Activated CD4-positive, alpha-beta T cell treated with anti-CD3 and anti-CD28 coated beads, Interleukin-2, amount 50 U/mL, for 16 hours (primary cell): ENCODE measurements at places on chromosomes 16 and 17.
A peak's percentile ranks its signal among the peaks of the same experiment; 100 is the strongest.

DNA sequence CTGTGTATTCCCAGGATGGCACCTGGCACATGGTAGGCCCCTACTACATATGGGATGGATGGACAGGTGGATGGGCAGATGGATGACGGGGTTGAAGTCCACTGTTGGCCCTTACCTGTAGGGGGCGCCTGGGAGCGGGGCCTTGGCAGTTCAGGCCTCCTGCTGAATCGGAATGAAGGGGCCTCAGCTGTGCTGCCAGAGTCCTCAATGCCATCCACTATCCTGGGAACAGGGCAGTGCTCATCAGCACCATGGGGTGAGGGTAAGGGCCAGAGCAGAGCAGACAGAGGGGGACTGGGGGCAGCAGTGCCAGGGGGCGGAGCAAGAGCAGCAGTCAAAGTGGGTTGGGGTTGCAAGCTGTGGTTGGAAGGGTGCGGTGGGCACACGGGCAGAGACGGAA is 8.3 kb upstream of the RAB5C start:
- peak; percentile 53 for DNase-seq

DNA sequence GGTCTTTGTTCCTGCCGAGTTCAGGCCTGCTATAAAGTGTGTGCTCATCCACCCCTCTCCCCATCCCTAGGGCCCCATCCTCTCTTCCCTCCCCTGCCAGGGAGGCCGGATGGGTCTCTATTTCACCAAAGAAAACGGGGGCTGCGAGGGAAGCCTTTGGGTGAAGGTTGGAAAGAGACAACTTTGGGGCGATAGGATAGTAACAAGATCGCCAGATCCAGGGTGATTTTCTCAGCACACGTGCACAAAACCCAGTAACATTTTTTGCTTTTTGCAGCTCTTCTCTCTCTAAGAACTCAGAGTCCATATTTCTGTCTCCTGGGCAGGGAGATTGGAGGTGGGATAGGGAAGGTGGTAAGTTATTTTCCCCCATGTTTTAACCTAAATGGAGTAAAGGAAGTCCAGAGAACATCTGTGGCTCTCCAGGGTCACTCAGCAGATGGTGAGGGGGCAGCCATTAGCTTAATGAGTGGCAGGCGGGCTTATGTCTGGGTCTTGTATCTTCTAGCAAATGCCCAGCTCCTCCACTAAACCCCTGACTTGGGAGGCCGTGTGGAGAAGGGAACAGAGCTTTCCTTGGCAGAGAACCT is 6.9 kb downstream of the CCR7 start:
- DNase-seq, result no peak

DNA sequence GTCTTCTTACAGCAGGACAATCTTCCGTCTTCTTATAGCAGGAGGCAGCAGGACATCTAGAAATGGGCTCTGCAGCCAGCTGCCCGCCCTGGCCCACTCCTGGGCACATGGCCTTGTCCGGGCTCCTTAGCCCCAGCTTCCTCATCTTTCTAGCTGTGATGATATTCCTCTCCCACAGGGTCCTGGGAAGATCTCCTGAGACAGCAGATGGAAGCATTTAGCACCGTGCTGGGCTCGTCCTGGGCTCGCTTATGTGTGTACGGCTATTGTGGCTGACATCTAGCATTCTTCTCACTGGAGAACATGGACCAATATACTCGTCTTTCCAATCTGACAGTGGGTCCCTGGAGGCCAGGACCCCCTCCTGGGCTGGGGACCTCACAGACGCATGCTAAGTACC is 48.5 kb downstream of the TIMM22 start:
- no peak for DNase-seq

- no peak for DNase-seq
Measured at GRCh38 chr16:57692636-57693035, 2.0 kb upstream of the DRC7 start.

DNA sequence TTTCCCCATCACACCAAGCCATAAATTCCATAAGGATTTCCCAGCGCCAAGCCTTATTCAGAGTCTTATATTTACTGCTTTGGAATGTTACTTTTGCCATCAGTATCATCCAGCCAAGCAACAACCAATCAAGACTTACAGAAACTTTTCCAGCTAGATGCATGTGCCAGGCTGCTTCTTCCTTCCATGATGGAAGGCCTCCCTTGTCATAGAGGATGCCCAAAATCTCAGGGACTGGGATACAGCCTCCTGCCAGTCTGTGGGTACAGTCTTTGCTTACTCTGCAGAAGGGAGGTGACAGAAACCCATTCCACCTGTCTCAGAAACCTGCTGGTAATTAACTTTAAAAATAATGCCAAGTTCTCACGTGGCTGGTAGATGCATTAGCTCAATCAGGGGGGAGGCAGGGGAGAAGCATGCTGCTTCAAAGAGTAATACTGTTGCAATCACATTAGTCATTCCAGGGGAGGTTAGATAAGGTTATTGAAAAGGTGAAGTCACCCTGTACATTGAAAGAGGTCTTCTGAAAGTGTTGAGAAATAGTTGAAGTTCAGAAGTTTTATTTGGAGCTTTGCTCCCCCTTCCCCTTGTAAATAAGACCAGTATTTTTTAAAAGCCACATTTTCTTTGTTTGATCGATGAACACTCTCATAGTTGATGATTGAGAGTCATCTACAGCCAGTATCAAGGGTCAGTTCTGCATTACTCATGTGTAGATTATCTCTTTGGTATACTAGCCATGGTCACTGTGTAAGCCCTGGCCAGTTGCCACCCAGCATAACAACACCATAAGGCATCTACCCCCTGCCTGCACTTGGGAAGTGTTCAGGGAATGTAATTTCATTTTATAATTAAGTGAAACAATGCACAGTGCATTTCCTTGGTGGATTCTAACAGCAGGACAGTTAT is 22.2 kb downstream of the HLF start:
- DNase-seq, result no peak

GRCh38 chr16:85998171-85998867 is 99.4 kb downstream of the IRF8 start:
- no peak for DNase-seq

DNA sequence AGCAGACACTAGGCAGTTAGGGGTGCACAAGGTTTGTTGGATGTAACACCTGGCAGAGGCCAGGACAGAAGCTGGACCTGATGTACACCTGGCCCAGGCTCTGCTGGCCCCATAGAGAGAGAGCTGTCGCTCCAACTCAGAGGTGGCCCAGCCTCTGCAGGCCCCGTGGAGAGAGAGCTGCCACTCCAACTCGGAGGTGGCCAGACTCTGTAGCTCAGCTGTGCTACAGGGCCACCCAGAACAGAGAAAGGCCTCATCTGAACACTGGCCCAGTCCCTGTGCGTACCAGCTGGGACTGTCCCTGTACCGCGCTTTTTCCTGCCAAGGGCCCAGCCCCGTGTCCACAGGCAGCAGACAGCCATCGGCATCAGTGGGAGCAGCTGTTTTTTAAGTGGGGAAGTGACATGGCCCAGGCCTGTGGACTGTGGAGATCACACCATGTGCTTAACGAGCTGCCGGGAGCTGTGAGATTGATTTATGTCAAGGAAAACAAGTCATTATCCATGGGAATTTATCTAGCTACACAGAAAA is 176.4 kb upstream of the CHMP6 start:
- DNase-seq, result no peak

DNA sequence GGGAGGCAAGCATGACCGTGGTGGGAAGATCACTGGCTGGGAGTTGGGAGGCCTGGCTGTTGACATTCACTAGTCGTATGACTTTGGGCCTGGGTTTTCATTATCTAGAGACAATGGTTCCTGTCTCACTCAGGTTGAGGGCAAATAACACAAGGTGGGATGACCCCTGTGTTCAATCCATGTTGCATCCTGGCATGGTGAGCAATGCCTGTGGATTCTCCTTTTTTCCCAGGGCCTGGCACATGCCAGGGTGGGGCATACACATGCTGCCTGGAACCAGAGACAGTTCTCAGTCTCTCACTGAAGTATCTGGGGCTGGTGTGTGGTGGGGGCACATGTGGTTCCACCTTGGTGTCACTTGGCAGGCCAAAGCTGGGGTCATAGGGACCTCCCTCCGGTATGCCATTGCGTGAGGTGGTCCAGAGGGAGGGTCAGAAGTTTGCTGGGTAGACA is 5.4 kb downstream of the THRA start:
- DNase-seq, result no peak

DNA sequence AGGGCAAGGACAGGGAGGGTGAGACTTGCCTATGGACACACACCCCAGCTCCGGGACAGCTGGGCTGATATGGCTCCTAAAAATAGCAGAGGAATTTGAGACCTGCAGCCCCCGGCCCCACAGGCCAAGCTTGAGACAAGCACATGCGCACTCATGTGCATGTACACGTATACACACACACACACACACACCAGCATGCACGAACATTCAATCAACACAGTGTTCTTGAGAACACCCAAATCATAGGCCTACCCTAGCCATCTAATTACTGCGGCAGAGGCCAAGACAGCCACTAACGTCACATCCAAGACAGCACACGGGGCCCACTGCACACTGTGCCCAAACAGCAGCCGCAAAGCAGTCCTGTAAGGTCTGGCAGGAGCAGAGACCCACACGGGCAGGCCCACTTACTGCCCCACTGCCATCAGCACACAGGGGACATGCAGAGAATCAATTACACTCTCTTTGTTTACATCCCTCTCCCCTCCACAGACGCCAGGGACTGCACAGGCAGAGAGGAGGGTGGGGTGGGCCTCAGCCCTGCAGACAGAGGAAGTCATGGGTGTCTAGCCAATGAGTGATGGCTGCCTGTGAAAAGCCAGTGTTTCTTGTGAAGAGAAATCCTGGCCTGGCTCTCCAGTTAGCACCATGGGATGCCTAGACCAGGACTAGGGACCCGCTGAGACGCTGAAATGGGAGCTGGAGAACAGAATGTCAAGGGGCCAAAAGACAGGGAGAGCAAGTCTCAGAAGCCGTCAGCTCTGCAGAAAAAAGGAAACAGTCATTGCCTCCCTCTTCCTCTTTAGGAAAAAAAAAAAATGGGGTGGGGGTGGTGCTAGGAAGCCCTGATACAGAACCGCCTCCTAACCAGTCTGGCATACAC is 39.3 kb downstream of the MYO18A start:
- DNase-seq, result peak; percentile 58

DNA sequence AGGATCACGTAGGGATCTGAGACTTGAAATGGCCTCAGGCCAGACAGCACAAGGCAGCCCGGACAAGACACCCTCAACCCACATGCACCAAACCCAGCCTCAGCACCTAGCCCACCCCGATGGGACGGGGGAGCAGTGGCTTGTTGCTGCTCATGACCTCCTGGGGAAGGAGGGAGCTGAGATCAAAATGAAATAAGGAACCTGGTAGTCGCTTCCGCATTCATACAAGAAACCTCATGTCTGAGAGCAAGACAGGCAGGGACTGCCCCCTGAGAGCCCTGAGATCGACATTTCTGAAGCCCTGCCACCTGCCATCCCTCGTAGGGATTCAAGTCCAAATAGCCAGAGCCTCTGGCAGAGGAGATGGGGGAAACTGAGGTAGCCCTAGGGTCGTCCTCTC is 5.7 kb upstream of the CEP131 start:
- DNase-seq, result no peak

DNA sequence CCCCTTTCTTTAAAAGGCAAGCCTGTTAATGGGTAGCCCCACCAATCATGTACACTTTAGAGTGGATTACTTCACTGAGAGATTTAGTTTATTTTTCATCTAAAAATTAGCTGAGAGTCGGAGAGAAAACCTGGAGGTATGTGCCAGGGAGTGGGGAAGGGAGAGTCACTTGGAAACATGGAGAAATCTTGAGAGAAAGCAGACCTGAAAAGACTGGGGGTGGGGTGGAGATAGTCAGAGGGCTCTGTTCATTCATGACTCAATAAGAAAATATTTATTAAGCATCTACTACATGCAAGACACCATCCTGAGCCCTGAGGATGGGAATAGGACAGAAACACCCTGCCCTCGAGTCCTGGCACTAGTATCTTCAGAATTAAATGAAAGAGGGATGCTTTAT is 27.4 kb upstream of the RCVRN start:
- DNase-seq, result no peak

- DNase-seq, result no peak
Measured at GRCh38 chr17:73356561-73357170, 44.9 kb upstream of the CDC42EP4 start.

GRCh38 chr16:77002644-77003043 is 188.3 kb upstream of the MON1B start:
- no peak for DNase-seq

- DNase-seq, result peak; percentile 97
Measured at GRCh38 chr17:21214015-21214776, at the start of gene TMEM11. TSS of gene TMEM11 (minus strand) at chr17:21214161. CDS start at chr17:21214152, 9 bp downstream.

GRCh38 chr17:19390951-19391350 is 4.0 kb upstream of the MFAP4 start:
- DNase-seq, result no peak

- no peak for DNase-seq
Measured at GRCh38 chr16:9633844-9634243, 542.4 kb downstream of the HAPSTR1 start.

DNA sequence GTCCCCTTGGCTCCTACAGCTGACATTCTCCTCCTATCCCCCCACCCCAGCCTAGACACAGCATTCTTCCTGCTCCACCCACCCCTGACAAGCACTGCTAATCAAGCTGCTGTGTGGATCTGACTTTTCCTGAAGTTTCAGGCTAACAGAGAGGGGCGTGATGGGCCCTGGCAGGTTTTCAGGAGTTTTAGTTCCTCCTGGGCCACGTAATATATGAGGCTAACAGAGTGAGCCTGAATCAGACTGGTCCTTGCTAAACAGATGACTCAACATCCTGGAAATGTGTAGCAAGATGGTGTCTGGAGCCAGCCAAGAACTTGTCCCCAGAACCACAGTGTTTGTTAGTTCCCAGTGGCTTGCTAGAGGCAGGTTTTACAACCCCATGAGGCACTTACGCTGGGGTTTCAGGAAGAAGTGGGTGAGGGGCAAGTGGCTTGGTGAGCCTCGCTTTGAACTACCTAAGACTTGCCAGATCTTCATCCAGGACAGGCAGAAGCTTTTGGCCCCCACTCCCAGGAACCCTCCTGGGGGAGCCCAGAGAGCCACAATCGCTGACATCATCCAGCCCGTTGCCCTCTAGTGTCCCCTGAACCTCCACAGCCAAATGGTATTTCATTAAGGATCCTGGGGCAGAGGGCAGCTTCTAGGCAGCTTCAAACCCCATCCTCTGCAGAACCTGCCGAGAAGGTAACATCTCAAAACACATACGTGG is 15.9 kb downstream of the TMEM92 start:
- peak; percentile 82 for DNase-seq

- DNase-seq, result no peak
Measured at GRCh38 chr17:16377941-16378341, 3.0 kb upstream of the UBB start.

- DNase-seq, result peak; percentile 20
Measured at GRCh38 chr17:48241131-48241591, 133.6 kb downstream of the SNX11 start.
